ENCODE measurements at places on chromosomes 1 and 21.

GRCh38 chr1:12627296-12627695 lies 9.3 kb upstream of the DHRS3 start:
- no peak for DNase-seq

DNA sequence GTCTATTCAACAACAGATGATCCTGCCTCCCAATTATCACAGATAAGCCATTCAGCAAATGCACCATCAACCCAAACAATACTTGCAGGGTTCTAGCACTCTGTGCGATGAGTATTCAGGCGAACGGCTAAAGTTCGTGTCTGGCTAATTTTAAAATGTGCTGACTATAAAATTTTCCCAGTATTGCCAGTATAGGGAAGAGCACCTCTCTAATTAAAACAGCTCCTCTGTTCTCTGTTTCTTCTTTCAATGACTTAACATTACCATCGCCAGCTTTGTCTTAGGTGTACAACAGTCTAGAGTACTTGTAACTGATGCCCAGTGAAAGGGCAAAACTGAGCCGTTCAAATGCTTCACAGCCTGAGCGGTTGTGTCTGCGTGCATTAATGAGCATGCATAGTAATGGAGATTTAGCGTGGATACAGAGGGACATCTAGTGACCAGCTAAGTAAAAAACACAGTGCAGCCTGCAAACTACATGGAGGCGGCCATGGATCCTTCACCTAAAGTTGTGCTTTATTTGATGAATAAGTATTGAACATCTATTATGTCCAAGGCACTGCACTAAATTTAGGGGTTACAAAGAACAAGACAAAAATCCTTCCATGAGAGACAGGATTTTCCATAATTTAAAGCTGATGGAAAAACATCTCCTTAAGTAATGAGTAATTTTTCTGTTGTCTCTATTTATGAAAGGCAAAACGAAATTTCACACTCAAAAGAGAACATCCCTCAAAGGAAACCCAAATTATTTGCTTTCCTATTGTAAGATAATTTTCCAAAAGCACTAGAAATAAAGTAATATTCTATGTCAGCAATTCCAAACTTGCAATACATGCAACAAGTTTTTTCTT lies 120.0 kb downstream of the SETD4 start:
- DNase-seq, result no peak

DNA sequence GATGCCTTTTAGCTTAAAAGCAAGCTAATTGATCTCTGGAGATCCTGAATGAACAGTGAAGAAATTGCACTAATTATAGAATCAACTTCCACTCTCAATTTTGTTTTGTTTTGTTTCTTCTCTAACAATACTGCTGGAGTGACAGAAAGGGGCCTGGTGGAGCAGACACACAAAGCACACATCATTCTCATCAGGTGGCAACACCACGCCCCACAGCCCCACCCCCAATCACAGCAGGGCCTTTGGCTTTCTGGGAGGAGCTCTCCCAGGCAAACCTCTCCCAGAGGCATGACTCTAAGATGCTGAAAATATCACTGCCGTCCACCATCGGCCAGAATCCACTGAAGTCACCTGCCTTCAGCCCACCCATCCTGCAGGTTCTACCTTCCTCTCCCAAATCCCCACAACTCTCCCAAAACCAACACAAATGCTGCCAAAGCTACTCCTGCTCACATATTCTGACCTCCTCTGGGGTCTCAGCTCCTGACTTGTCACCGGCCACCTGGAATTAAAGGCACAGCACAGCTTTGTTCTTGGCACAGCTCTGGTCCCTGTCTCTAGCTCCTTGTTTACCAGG lies 120.7 kb downstream of the GRIK3 start:
- no peak for DNase-seq

DNA sequence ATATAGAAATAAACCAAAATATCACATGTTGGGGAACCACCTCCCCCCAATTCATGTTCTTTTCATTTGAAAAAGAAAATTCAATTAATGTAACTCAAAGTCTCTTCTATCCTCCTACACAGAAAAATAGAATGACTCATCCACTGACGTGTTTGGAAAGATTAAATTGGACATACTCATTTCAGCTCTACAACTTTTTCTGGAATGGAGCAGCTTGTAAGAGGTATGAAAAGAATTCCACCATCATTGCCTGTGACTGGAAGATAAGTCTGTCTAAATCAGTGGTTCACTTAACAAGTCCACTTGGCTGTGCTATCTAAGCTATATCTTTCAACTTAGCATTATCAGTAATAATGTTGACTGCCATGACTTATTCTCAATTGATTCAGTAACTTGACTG lies 702.3 kb downstream of the BRINP3 start:
- DNase-seq, result no peak

- peak; percentile 73 for DNase-seq
Observed at GRCh38 chr1:221439747-221440501, 302.0 kb downstream of the DUSP10 start.

DNA sequence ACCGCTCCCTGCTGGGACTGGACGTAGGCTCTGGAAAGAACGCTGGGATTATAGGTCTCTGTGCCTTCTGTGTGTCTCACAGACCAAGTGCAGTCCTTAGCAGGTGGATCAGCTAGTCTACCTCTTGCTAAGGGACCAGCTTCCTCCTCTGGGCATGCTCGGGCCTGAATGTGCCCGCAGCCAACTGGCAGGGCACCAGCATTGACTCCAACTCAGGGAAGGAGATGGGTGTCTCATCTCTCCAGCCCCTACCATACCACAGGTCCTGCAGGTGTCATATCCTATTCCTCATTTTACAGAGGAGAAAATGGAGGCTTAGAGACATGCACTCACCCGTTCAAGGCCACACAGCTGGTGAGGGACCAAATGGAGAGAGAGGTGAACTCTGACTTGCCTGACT lies 340.2 kb downstream of the PTPRU start:
- DNase-seq, result no peak

- DNase-seq, result no peak
Observed at GRCh38 chr1:116434849-116435248, 61.8 kb downstream of the ATP1A1 start.

GRCh38 chr21:14072761-14073535 lies 137.8 kb downstream of the LIPI start:
- no peak for DNase-seq

DNA sequence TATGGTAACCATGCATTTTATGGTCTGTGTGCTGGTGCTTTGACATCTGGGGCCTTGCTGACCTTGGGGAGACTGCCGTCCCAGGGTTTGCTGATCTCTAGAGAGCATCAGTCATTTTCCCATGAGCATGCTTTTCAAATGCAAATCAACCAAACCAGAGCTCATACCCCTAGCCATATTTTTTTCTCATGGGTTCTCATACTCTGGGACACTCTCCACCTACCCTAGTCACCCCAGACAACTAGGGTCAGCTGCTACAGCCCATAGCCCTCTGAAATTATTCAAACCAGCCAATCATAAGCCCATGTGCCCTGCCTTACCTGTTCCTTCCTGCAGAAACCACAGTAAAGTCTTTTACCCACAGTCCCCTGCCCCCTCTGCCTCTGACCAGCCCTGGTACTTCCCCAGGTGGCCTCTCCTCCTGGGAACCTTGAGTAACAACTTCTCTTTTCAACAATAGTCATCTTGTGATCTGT lies 132.0 kb downstream of the MAP3K21 start:
- DNase-seq, result no peak

DNA sequence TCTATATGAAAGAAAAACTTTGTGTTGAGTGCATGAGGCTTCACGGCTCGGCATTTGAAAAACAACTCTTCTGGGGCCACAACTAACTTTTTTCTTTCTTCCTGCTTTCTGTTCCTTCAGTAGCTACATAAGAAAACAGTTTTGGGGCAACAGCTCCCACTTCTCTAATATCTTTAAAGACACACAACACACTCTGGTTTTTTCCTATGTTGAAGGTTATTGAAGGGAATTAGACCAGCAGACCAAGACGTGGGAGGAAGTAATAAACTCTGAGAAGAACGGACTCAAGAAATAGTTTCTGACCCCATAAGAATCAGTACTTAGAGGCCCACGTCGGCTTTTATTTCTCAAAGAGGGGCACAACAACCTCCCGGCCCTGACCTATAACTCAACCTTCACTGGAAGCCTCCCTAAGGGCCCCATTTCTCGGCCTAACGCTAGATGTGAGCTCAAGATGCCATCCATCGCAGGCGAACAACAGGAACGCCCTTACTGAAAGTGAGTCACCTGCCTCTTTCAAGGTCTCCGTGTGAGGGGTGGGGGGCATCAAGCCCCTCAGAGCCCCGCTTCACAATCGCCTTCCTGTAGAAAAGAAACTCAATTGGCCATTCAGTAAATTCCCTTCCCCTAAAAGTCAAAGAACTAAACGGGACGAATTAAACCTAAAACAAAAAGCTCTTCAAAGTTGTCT lies 844 bp downstream of the ZMYM6 start:
- no peak for DNase-seq

DNA sequence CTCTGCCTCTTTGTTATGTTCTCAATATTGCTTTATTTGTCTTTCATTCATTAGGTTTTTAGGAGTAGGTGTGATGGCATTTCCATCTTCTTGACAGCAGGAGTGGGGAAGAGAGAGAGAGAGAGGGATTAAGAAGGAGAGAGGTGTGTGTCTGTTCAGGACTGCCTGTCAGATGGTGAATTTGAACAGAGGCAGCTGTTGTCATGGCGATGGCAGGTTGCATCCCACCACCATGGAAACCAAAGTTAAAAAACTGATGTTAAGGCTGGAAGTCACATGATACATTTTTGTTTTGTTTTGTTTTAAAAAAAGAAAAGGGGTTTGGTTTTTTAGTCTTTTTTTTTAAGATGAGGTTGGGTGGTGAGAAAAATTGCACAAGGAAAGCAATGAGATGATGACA lies 18.3 kb downstream of the CACNA1E start:
- no peak for DNase-seq

- DNase-seq, result no peak
Observed at GRCh38 chr1:170511038-170511437, 20.9 kb upstream of the GORAB start.

GRCh38 chr1:15370781-15371520 lies 38.7 kb upstream of the EFHD2 start:
- DNase-seq, result no peak

DNA sequence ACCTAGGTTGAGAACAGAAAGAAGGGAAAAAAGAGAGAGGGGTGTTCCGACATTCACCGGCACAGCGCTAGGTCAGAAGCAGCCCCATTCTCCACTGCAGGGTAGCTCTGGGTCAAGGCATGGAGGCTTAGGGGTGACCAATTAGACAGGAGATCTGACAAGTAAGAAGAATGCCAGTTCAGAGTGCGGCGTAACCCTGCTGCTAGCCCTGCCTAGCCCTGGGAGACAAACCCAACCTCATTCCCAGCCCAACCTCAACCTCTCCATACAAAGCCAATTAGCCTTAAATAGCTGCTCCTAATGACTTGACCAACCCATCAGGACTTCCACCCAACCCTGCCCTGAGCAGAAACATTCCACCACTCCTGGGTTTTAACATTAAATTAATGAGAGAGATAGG lies 3.4 kb downstream of the PRELP start:
- DNase-seq, result no peak

GRCh38 chr1:92820024-92820423 lies 11.8 kb upstream of the RPL5 start:
- no peak for DNase-seq

DNA sequence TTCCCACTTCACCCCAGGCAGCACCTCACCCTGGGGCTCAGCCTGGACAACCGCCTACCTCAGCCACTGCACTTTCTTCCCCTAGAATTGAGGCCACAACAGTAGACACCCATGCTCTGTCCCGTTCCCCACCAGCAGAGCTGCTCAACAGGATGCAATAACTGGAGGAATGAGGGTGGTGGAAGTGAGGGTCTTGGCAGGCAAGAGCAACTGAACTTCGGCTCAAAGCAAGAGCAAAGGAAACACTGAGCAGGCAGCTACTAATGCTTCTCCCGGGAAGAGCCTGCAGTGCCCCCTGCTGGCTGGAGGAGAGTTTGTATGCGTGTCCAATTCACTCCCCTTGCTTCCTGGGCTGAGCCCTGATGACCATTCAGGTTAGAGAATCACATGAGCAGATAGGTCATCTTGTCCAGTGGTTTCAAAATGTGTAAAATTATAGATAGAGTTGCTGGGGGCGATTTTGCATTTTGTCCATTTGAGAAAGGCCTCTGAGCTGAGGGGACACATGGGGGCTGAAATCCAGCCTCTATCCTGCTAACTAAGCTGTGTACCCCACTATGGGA lies 13.9 kb downstream of the NT5C1A start:
- peak; percentile 41 for DNase-seq

DNA sequence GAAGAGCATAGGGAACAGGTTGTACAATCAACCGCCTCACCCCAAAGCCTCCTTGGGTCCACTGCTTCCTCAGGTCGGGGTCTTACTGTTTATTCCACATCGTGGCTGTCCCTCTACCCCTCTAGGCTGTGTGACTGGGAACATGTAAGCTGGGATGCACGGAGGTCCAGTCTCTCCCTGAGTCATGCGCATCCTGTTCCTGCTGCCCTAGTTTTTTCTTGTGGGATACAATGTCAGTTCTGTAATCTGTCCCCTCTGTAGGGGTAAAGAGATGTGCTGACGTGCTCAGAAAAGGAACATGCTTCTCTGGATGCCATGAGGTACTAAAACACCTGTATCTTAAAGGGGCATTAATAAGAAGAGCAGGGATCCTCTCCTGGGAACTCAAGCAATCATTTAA lies 66.2 kb downstream of the SLC45A1 start:
- no peak for DNase-seq

DNA sequence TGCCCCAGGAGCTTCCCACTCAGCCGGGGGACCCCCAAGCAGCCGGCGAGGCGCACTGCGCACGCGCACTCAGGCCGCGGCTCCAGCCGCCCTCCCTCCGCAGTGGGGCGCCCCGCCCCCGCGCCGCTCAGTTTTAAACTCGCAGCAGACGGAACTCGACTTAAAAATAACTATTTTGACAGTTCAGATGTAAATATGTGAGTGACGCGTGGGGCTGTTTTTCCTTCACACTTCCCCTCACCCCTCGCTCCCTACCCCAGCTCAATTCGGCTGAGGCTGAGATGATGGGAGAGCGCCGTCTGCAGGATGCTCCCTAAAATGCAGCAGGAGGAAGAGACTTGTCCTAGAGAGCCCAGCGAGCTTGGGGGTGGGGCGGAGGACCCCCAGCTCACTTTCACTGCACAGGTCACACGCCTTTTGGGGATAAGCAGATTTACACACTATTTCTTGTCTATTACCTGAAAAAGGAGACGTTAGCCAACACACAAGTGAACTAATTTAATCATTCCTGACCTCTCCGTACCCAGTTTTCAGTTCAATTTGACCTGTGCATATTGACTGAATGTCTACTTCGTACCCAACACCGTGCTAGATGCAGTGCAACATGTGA lies 8.9 kb upstream of the LEMD1 start:
- peak; percentile 38 for DNase-seq

- DNase-seq, result no peak
Observed at GRCh38 chr1:164609089-164609488, 50.1 kb downstream of the PBX1 start.
